RWPE1 (cell line): ENCODE measurements at places on chromosomes 1 and 21.

GRCh38 chr1:117077267-117077666, 17.1 kb downstream of the TTF2 start:
- DNase-seq: peak; percentile 73

- DNase-seq: no peak
Measured at GRCh38 chr1:246934765-246935164, 3.0 kb upstream of the AHCTF1 start.

- no peak for DNase-seq
Measured at GRCh38 chr1:246367041-246367440, 140.0 kb downstream of the SMYD3 start.

GRCh38 chr1:18154430-18155194, 47.0 kb downstream of the IGSF21 start:
- DNase-seq: no peak

DNA sequence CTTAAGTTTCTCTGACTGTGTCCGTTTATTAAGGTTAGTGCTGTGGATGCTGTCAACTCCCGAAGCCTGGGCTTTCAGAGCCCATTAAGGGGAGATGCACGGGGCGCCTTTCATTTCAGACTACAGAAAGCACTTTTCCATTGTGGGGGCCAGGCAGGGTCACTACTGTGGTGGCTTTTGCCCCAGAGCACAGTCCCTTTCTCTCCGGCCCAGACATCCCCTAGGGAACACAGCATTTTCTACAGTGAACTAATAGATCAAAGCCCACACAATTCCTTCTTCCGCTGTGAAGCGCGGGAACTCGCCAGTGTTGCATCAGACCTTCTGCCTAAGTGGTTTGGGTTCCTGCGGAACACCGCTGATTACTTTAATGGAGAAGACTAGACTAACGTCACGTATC, 26.8 kb upstream of the MAP1LC3C start:
- no peak for DNase-seq

DNA sequence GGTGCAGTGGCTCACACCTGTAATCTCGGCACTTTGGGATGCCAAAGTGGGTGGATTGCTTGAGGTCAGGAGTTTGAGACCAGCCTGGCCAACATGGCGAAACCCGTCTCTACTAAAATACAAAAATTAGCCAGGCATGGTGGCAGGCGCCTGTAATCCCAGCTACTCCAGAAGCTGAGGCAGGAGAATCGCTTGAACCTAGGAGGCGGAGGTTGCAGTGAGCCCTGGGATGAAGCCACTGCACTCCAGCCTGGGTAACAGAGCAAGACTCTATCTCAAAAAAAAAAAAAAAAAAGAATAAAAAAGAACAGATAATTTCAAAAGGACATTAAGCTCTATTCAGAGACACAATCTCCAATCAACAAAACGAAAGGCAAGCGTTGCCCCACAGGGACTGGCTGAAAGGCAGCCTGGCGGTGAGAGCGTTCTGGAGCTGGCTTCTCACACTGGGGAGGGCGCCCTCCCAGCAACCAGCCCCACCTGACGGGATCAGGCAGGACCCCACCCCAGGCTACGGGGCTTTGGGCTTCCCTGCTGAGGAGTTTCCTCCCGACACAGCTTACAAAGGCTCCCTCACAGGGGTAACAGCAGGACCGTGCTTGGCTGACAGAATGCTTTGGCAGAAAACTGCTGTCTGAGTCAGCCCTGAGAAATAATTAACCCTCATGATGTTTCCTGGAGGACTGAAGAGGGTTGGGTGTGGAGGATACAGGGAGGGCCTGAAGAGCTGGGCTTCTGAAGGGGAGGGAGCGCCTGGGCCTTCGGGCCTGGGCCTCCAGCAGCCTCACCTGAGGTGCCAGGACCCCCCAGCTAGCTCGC, 31.1 kb upstream of the SRP9 start:
- DNase-seq: peak; percentile 90

GRCh38 chr1:33547576-33547975, 75.1 kb downstream of the ZSCAN20 start:
- no peak for DNase-seq

DNA sequence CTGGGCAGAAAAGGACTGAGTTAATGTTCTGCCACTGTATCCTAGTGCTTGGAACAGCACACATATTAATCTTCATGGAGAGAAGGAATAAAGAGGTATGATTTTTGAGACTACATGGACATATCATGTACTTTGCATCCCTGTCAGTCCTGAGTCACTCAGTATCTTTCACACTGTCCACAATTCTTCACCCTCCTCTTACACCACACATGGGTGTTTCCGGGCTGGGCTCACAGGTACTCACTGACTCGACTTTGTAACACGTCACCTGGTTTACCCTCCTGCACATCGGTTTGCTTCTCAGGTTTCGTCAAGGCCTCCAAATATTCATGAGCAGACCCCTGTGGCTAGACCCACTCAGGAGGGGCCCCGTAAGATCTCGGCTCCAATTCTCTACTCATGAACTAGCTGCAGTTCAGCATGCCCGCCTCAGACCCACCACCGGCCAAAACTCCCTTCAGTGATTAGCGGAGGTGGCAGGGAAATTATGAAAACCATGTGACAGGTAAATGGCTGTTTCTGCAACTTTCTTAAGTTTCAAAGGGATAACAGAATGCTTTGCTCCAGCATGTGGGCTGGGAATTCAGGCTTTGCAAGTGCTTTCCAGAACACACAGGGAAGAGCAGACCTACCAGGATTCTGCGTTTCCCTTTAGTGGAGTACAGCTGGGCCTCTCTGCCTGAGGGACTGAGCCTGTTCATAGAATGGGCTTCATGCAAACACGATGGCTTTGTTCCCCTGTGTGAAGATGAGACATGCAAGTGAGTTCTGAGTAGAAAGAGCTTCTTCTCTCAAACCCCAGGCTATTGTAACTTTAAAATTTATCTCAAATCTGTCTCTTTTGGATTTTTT, 31.3 kb upstream of the TRABD2B start:
- no peak for DNase-seq

- no peak for DNase-seq
Measured at GRCh38 chr21:25970254-25970930, 200.2 kb downstream of the APP start.

DNA sequence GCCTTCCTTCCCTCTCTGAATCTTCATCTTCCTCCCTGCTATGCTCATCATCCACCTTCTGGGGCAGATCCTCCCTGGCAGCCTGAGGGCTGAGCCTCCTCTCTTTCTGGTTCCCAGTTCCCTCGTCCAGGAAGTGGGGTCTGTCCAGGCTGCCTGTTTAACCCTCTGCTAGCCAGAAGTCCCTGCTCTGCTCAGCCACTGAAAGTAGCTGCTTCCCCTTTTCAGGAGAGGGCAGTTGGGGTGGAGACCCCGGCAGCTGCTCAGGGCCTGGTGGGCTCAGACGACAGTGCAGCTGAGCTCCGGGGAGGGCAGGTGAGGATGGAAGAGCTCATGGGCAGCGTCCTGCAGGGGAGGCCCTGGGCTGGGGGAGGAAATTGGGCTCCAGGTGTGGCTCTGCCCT, 43.1 kb upstream of the ETV3 start:
- no peak for DNase-seq

- no peak for DNase-seq
Measured at GRCh38 chr21:33133892-33134291, 64.0 kb downstream of the OLIG1 start.

- peak; percentile 46 for DNase-seq
Measured at GRCh38 chr1:108897865-108898720, 21.3 kb downstream of the GPSM2 start.

DNA sequence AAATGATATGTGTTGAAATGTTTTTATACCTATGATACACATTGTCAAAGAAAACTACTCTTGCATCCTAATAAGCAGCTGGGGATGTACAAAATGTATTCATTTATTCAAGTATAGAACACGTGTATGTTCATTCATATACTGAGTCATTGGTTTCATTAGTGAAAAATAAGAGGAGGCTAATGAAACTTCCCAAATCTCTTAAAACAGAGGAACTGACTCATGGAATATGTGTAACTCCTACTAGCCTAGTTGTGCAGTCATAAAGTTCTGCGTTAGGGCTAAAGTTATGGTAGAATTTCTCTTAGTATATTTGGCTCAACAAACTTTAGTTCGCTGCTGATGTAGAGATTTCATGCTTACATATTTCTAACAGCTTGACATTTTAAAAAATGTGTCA, 441.6 kb downstream of the NCAM2 start:
- no peak for DNase-seq

- DNase-seq: no peak
Measured at GRCh38 chr1:241695246-241696171, 43.4 kb downstream of the WDR64 start.

DNA sequence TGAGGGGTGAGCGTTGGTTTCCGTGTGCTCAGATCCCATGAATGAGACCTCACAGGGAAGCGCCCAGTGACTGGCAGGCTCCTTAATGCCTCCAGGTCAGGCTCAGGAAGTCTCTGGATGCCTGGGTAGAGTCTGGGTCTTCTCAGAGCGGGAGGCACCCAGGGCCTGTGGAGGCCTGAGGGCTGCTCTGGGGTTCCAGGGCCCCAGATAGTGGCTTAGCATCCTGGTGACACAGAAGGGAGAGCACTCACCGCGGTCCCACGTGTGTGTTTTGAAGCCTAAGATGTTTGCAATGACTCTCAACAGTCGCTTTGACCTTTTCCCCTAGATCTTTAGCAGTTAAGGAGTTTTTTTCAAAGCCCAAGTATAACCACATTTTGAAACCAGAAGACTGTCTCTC, 25.0 kb downstream of the PRMT2 start:
- no peak for DNase-seq

DNA sequence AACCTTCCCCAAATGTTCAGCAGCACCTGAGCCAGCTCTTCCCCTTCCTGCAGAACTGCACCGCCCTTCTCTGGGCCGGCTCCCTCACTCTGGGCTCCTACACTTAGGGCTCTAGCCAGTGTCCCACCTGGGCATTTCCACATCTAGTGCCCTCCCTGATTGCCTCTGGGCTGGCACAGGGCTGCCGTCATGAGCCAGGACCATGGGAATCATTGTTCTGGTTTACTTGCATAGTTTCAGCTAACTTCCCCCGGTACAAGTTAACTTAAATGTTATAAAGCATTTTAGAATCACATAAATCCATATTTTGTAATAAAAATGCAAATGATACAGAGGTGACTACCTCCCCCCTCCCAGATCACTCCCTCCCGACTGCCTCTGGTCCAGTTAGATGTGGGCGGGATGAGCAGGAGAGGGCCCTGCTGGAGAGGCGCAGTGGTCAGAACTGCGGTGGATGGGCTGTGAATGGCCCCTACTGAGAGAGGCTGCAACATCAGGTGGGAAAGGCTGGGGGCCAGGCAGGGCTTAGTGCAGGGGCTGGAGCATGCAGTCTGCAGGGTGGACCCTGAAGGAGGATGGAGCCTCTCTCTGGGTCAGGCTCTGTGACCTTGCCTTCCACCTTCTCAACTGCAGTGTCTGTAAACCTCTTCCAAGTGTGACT, 371.4 kb upstream of the C1orf174 start:
- no peak for DNase-seq

DNA sequence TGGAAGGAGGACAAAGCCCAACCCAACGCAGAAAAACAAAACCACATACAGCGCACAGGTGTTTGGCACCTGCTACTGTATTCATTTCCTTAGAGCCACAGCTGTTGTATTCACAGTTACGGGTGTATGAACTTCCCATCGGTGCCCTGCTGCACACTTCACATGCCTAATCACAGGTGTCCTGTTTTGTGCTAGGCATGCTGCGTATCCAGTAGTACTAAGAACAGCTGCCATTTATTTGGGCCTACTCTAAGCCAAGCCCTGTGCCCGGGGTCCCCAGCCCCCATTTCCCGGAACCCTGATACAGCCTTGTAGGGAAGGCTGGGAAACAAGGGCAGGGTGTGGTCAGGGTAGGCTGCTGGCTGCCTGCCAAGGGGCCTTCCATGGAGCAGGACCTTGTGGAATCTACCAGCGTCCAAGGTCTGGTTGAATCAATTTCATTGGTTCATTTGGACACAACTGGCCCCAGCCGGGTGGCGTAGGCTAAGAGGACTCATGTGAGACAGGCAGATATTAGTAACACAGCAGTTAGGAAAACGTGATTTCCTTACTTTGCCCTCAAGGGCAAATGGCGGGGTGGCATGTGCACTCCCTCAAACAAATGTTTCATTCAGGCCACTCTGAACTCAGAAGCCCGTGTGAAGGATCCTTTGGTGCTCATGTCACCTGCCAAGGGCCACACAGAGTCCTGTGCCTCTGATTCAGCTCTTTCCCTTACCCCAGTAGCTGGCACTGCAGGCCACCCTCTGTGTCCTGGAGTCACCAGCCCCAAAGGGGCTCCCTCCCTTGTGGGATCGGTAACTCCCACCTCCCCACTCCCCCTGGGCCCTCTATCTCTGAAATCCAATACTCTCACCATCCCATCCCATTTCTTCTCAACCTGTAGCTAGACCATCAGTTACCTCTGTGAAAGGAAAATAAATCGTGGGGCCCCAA, 986 bp upstream of the RNF186 start:
- DNase-seq: no peak

DNA sequence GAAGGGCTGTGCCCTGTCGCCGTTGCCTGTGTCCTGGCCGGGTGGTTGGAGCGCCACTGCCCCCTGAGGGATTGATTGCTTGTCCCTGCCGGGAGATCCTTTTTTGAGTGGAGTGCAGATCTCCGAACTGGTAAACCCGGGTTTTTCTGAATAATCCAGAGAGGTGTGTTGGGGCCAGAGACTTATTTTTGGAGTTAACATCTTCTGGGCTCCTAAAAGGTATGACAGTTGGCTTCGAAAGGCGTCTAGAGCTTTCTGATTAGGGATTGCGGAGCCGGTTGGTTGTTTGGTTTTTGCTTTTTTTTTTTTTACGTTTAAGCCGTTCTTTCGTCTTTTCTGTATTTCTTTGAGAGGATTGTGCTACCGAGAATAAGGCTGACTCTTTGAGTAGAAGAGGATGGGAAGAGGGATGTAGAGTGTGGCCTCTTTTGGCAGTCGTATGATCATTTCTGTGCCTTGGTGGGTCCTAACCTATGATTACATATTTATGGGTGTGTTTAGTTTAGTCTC, 756 bp downstream of the RLF start:
- no peak for DNase-seq

- no peak for DNase-seq
Measured at GRCh38 chr1:18390953-18391352, 89.8 kb upstream of the KLHDC7A start.

GRCh38 chr1:224647449-224647848, 31.3 kb downstream of the CNIH3 start:
- DNase-seq: no peak

GRCh38 chr1:162085991-162086390, 16.5 kb downstream of the NOS1AP start:
- DNase-seq: no peak

GRCh38 chr1:12338823-12339222, 109.0 kb downstream of the VPS13D start:
- no peak for DNase-seq

DNA sequence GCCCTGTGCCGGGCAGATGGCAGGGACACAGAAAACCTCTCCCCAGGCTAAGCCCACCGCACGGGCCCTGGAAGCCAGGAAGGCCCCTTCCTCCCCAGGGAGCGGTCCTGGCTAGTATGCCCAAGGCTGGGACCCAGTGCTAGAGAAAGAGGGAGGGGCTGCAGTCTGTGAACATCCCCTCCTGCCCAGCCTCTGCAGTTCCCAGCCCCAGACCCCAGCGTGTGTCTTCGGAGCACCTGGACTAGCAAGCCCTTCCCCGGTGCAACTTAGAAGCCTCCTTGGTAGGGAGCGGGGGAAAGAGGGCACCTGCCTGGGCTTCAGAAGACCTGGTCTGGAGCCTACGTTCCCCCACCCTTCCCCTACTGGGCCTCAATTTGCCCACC, 2.1 kb downstream of the PLEKHG5 start:
- no peak for DNase-seq
